Hypothalamus (tissue), 51 donors: ENCODE measurements at places on chromosomes 16 and 17.

- DNase-seq = no peak
Observed at GRCh38 chr17:45747911-45748310, 36.2 kb upstream of the CRHR1 start.

DNA sequence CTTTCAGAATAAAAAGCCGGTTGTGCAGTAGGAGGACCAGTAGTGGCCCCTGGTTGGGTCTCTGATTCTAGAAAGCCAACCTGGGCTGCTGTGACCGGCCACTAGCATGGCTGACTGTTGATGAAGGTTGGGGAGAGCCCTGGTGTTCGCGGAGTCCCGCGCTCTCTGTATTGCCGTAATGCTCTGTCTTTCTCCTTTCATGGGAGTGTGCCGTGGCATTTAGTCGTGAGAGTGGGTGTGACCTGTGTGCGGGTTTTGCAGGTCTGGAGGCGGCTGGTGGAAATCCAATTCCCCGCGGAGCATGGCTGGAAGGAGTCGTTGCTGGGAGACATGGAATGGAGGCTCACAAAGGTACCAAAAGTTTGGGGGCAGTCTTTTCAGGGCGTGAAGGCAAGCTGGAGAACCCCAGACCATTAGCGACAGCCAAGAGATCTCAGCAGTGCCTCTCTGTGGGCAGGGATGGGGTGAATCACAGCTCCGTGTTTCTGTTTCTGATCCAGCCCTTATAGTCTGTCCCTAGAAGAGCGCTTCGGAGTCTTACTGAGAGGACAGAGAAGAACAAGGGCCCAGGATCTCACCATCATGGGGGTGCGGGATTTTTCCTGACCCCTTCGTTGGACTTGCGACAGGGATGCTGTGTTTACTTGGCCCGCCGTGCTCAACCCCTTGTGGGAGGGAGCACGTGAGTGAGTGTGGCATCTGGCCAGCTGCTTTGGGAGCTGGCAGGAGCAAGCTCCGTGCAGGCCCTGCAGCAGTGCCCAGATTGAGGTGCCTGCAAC is 56.5 kb downstream of the RNF213 start:
- no peak for DNase-seq

DNA sequence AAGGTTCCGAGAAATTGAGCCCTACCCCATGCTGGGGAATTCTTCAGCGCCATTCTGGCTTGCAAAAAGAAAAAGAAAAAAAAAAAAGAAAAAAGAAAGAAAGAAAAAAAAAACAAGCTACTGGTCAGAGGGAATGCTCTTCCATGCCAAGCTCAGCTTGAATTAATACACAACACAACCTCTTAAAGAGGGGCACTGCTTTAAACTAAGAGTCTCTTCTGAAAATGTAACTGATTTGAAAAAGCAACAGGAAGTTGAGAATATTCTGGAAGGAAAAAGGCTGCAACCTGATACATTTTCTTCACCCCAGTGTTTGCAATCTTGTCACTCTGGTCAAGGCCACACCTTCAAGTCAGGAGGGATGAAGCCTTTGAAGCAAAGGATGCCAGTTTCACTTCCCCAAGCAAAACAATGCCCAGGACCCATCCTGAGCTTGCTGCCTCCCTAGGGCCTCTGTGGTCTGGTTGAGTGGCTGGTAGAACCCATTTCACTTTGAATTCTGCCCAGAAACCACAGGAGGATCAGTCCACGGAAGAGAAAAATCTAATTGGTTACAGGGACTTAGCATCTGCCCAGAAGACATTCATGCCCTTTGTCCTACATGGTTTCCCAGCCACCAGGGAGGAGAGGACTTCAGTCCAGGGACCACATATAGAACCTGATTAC is 389.7 kb downstream of the SOX9 start:
- DNase-seq = no peak

GRCh38 chr17:4986403-4986802 is 1.1 kb downstream of the CAMTA2 start:
- DNase-seq = no peak

DNA sequence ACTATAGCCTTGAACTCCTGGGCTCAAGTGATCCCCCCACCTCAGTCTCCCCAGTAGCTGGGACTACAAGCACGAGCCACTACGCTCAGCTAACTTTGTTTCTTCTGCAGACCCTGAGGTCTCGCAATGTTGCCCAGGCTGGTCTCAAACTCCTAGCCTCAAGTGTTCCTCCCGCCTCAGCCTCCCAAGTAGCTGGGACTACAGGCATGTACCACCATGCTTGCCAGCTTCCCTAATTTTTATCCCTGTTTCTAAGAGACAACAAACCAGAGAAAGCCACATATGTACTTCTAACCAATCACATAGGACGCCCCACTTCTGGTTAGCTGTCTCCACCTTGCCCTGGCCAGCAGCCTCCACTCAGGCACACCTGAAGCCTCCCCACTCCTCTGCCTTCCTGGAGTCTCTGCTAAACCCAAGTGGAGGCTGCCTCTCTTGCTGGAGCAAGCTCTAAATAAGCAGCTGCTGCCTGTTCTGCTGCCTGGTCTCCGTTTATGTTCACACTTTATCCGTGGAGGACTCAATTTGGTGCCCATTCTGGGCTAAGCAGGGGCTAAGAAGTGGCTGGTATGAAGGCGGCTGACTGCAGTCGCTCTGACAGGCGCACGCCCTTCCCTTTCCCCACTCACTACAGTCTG is 24.7 kb downstream of the NSMCE1 start:
- no peak for DNase-seq

DNA sequence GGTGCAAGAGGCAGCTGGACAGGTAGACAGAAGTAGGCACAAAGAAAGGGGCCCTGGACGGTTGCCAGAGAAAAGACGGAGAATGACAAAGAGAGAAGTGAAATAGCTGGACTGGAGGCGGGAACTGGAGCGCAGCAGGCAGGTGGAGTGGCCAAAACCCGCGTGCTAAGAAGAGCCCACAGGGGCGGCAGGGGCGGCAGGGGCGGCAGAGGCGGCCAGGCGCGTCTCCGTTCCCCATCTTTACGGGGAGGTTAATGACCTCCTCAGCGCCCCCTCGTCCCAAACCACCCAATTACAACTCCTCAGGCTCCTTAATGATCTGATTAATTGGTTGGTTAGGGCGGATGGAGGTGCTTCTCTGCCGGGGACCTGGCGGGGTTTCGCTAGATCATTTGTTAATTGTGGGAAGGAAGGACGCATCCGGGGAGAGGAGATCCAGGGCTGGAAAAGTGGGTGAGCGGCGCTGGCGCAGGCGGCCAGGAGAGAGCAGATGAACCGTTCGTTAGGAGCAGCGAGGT is 15.4 kb upstream of the HOXB9 start:
- no peak for DNase-seq

DNA sequence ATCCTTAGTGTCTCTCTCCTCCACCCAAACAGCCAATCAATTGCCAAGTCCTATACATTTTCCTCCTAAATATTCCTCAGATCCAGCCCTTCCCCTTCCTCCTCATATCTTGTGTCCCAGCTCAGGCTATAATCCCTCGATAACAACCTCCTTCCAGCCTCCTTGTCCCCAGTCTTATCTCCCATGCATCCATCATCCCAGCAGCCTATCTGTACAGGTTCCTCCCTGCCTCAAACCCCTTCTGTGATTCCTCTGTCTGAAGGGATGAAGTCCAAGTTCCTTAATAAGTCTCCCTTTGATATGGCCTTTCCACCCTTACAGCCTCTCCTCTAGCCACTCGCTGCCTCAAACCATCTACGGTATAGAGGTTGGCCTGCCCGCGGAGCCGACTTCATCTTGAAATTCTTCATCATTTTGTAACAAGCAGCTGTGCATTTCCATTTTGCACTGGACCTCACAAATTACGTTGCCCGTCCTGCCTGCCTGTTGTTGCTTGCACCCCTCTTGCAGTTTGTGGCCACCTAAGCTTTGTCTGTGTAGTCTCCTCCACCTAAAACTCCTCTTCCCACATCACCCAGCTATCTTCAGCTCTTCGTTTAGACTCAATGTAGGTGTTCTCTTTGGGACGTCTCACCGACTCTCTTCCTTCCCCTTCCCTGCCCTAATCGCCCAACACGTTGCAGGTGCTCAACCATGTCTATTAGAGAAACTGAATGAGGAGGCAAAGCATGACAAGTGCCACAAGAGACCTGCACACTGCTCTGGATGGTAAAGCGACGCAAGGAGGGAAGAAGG is 786 bp upstream of the CDK5RAP3 start:
- DNase-seq = no peak

GRCh38 chr16:54926166-54926838 is 4.4 kb upstream of the IRX5 start:
- DNase-seq = no peak

DNA sequence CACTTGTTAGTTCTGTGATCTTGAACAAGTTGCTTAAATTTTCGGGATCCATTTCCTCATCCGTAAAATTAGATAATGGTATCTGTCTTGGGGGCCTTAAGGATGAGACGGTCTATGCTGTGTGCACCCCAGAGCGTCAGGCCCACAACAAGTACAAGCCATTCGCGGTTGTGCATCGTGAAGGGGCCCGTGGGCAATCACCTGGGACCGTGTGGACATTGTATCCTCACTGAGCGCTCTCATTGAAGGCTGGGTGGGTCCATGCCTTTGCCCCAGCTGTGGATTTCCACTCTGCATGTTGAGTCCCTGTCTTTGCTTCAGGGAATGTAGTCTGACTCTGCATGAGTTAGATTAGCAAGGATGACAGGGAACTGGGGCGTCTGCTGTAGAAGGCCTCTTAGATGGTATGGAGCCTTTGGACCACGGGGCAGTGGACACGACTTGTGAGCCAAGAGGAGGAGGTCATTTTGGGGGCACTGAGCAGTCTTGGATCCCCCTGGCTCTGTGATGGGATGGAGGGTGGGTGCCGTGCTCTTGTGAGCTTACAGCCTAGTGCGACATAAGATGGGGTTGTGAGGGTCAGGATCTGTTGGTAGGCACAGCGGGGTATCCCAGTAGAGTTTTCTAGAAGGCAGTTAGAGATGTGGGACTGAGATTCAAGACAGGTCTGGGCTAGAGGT is 89.5 kb downstream of the SNX29 start:
- no peak for DNase-seq

DNA sequence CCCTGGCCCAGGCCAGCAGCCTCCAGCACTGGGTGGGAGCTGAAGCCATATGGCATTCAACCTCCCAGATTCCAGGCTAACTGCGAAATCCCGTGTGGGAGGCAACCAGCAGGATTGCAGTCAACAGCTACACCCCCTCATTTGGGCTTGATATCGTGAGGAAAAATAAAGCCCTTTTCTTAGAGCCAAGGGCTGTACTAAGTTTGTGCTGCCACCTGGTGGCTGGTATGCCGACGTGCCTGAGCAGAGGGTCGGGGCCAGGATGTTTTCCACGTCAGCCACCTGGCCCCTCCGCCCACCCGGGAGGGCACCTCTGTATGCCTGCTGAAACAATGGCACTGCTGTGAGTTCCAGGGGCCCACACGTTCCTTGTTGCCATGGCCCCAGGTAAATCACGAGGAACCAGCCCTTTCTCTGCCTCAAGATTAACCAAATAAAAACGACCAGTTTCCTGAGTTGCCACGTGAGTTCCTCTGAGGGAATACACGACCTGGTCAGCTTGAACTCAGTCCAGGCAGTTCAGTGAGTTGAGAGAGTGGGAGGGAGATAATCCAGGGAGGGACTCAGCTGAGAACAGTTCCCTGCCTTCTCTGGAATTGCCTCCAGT is 9.0 kb downstream of the TMEM98 start:
- DNase-seq = peak; percentile 56

GRCh38 chr17:56898874-56899273 is 15.0 kb downstream of the TRIM25 start:
- no peak for DNase-seq

- no peak for DNase-seq
Observed at GRCh38 chr16:73872856-73873255, 423.8 kb upstream of the PSMD7 start.

DNA sequence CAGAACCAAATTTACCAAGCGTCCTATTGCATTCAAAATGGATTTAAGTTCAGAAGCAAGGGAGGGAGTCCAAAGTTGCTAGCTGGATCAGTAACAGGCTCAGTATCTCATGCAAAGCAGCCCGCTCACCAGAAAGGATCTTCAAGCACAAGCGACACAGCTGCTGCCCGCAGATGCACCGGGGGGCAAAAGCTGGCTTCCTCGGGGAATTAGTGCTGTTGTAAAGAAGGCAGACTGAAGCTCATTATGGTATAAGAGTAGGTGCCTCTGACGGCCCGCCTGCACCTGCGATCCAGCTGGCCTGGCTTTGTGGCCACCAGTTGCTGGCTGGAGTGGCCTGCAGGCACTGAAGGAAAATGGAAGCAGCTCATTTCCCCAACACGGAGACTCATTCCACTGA is 128.4 kb upstream of the RCVRN start:
- DNase-seq = no peak

GRCh38 chr17:11144358-11145233 is 96.4 kb upstream of the SHISA6 start:
- no peak for DNase-seq

- DNase-seq = no peak
Observed at GRCh38 chr17:4142107-4142900, 526 bp downstream of the ZZEF1 start.

GRCh38 chr16:32116080-32116479 is 137.0 kb upstream of the TP53TG3D start:
- no peak for DNase-seq

DNA sequence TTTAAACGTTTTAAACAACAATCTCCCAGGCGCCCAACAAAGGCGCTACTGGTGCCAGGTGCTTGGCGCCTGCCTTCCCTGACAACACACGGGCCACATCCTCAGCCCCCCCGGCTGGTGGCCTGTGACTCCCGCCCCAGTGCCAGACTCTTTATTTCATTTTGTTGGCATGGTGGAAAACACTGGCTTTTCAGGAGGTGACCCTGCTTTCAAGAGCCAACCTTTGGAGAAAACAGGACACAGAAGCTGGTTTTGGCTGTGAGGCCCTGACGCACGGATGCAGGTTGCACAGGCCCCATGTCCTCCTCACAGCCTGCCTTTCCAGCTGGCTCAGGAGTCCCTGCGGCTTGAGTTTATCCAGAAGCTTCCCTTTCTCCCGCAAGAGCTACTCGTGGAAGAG is 100.0 kb downstream of the METRNL start:
- DNase-seq = no peak

DNA sequence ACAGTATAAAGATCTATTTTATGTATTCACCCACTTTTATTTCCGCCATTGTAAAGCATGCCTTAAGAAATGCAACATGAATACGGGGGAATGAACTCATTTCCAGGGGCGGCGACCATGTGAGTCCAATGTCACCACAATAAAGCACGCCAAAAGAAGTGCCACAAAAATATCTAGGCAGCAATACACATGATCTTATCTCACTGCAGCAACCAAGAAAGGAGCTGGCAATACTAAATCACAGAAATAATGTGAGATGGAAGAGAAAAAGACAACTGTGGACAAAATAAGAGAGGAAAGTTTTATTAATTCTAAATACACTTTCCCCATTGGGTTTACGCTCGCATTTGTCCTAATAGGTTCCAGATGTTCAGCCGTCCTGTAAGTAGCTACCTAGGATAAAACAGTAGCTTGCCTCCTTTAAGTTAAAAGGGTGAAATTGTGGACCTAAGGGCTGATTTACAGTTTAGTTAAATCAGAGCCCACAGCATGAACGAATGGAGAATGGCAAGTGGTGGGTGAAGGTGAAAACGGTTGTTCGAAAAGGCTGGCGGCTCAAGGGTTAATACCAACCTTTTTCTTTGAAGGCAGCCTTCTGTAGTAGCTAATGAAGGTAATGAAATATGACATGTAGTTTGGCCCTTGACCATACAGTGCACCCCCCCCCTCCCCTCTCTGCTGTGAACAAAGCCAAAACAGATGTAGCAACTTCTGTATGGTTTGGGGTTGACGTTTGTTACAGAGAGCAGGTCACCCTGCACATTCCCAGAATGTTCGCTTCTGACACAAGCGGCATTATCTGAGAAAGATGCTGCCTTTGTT is 504.2 kb upstream of the PSMD7 start:
- DNase-seq = no peak
